ENCODE measurements at places on chromosomes 5 and 9.
A peak's percentile ranks its signal among the peaks of the same experiment; 100 is the strongest.

GRCh38 chr5:68252673-68253623 is 37.4 kb downstream of the PIK3R1 start:
- DNase-seq, result peak; percentile 39

DNA sequence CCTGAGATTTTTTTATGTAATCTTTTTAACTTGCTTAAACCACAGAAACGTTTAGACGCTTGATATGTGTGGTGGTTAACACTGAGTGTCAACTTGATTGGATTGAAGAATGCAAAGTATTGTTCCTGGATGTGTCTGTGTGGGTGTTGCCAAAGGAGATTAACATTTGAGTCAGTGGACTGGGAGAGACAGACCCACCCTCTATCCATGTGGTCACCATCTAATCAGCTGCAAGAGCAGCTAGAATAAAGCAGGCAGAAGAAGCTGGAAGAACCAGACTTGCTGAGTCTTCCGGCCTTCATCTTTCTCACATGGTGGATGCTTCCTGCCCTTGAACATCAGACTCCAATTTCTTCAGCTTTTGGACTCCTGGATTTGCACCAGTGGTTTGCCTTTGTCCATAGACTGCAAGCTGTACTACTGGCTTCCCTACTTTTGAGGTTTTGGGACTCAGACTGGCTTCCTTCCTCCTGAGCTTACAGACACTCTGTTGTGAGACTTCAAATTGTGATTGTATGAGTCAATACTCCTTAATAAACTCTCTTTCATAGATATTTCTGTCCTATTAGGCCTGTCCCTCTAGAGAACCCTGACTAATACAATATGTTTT is 816.0 kb upstream of the CDH9 start:
- DNase-seq, result no peak

DNA sequence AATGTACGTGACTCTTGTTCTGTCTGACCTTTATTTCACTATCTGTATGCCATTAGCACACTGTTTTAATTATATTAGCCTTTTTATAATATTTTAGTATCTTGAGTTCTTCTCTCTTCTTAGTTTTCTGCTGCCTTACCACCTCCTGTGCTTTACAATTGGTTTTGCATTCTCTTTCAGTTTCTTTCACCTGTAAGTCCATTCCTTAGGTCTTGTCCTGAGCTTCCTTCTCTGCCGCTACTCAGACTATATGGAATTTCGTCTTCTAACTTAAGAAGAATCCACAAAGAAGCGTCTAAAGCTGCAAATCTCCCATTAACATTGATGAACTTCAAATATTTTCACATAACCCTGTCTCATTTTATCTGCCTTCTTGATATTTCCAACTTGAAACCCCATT is 642.9 kb downstream of the MAT2B start:
- DNase-seq, result no peak

DNA sequence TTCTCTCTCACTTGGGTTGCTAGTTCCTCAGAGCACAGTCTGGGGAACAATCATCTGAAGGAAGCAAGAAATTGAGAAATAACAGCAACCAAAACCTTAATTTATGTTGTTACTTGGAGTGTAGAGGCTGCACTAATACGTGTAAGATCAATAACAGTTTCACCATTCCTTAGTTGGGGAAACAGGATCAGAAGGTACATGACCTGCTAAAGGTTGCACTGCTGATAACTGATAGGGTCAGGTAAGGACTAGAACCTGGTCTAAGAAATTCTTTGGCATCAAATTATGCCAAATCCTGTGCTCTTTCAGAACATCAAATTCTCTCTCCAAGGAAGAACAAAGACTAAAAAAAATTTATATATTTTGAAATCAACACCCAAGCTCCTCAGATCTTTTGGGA is 278.6 kb upstream of the C9orf72 start:
- no peak for DNase-seq

GRCh38 chr9:97710356-97711222 is 13.4 kb upstream of the XPA start:
- peak; percentile 76 for DNase-seq

- no peak for DNase-seq
These were observed 13.0 kb downstream of the C1QTNF3 start for GRCh38 chr5:34030048-34030447.

DNA sequence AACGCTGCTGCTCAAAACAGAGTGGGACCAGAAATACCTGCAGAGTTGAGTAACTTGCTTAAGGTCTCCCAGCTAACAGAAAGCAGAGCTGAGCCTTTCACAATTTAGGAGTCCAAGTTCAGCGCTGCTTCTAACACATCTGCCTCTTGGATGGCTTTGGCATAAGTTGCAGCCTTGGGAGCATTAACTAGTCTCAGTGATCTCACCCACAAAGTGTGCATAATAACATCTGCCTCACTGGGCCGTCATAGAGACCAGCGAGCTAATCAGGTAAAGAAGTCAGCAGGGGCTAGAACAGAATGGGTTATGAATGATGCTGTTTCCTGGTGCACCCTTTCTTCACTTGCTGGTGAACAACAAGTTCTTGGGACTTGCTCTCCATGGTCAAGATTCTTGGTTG is 36.5 kb downstream of the WWC1 start:
- no peak for DNase-seq

GRCh38 chr9:137685741-137686420 is 67.1 kb downstream of the EHMT1 start:
- no peak for DNase-seq

- DNase-seq, result no peak
These were observed 45.0 kb upstream of the PHF2 start for GRCh38 chr9:93531374-93531773.

GRCh38 chr5:158698768-158699284 is 400.9 kb downstream of the EBF1 start:
- DNase-seq, result no peak

GRCh38 chr5:118863345-118863744 is 125.0 kb downstream of the DTWD2 start:
- DNase-seq, result no peak

GRCh38 chr5:177370488-177371119 is 12.9 kb downstream of the RGS14 start:
- no peak for DNase-seq

GRCh38 chr5:54905246-54905795 is 80.1 kb downstream of the ESM1 start:
- no peak for DNase-seq

DNA sequence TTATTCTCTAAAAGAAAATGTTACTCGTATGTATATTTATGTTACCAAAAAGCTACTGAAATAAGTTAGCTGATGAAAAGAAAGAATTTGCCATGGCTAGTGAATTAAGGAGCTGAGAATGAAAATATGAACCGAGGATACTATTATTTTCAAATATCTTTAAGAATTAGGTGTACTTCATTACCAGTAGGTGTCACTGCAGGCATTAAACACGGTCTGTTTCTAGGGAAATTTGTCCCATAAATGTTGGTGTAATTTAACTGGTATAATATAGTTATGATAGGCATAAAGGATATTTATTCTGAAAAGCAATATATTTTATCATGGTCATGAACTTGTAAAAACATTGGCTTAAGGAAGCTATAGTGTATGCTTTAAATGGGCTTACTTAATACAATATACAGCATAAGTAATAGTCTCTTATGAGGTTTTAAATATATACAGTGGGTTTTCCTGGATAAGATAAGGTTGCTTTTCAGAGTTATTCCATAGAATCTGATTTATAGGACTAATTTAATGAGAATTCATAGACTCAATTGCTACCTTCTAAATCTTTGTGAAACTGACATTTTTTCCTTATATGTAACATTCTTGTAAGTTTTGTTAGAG is 72.4 kb upstream of the MPDZ start:
- peak; percentile 67 for DNase-seq

GRCh38 chr9:124272118-124272517 is 14.4 kb downstream of the NEK6 start:
- DNase-seq, result no peak

DNA sequence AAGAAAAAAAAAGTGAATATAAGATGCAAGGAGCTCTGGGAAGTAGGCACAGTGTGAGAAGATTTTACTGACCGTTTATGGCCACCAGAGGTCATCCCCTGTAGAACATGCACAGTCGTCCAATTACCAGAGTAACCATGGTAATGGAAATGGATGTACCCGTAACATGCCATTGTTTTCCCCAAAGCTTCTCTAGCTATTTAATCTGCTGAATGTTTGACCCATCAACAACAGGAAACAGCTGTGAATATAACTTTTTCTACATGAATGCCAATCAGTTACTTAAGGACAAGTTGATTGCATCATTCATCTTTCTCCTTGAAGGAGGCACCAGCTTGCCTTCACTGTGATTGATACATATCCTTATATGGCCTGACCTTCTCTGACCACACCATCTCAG is 1967.0 kb upstream of the CDH9 start:
- no peak for DNase-seq

GRCh38 chr5:170148430-170149205 is 42.9 kb downstream of the FOXI1 start:
- no peak for DNase-seq

DNA sequence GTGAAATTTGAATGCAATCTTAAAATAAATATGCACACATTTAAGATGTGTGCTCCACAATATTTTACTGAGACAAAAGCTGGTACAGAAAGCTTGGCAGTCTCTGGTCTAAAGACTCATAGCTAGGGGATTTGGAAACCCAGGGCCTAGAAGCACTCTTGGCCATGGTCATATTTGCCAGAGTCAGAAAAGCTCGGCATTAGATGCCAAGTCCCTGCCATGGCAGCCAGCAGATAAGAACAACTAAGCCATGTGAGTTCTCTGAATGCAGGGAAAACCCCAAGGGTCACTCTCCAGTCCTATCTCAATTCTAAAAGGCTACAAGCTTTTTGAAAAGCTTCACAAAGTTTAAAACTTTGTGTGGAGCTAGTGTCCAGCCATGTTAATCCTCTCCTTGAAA is 119.5 kb downstream of the FAM114A2 start:
- no peak for DNase-seq

DNA sequence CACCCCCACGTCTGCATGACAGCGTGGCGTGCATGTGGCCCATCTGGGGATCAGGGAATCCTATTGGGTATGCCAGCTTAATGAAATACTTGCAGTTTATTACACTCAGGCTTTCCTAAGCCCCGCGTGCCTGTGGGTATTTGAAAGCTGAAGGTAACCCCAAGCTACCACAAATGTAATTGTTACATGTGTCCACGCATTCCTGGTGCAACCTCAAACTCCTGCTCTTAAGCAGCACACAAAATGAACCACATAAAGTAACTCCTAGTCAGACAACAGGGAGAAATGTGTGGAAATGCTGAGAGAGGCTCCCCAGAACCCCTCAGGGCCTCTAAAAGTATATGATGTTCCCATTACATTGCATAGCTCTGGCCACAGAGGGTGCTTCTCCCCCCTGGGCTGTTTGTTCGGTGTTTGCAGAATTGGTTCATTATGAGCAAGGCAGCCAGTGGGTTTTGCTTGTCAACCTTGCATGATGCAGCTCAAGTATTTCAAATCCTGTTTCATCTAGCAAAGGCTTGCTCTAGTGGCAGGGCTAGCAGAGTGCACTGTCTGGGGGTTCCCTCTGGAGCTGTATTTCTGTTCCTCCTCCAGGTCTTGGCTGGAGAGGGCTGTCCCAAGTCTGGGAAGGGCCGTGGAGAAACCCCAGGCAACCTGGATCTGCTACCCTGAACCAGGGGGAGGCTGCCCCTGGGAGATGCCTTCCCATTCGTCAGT is 1.8 kb upstream of the DCANP1 start:
- DNase-seq, result no peak

DNA sequence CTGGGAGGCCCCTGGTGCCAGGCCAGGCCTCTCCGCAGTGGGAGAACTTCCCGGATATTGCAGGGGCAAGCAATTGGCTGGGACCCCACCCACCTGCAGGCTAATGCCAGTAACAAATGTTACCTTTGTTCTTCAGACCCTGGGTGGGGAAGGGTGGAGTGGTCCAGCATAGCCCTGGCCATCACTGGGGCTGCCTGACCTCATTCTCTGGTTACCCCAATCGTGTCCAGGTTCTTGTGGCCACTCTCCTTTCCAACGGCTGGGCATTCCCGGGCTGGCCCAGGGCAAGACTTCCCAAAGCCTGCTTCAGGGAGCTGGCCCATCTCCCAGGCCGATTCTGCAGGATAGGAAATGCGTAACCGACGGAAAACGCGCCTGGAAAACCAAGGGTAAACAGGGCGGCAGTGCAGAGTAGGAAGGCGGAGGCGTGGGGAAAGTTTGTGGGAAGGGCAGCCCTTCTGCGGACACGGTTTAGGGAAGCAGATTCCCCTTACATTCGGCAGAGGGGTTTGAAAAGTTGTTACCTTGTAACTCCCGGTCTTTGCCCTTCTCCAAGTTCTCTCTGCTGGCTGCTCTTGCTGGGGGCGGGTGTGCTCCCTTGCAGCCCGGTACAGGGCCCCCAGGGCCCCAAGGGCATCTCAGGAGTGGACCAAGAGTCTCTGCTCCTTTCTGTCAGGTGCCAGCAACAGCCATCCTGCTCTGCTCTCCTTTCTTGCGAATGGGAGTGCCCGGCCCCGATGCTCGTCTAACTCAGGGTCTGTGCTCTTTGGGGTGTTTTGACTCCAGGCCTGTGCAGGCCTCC is 3.5 kb downstream of the NRARP start:
- no peak for DNase-seq

DNA sequence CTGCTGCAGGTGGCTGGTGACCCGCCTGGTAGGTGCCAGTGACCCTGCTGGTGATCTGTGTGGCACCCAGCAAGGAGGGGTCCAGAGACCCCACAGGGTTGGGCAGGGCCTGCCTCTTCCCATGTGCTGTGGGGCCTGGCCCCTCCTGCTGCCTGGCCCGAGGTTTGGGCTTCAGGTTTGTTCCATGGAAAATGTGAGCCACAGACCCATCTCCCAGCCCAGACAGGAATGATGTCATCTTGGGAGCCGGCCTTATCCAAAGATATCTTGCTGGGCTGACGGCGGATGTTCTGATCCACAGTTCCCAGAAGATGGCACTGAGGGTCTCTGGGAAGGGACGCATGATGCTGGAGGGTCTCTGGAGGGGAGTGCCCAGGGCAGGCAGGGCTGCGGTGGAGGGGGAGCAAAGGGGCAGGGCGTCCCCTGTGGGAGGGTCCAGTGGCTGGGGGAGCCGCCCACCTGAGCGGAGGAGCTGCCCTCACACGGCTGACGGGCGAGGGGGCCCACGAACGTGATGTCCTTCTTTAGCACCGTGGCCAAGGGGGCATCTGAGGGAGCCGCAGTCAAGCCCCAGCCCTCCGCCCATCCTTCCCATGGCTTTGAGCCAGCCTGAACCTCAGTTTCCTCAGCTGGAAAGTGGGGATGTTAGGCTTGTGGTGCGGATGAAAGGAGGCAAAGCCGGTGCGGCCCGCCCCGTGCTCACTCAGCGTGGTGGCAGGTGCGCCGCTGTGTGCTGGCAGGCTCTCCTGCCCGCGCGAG is 68.1 kb downstream of the COL5A1 start:
- DNase-seq, result no peak

- DNase-seq, result no peak
These were observed 24.7 kb upstream of the TMEM171 start for GRCh38 chr5:73095564-73096238.

GRCh38 chr5:180213657-180214207 is 4.7 kb upstream of the RASGEF1C start:
- DNase-seq, result no peak

- DNase-seq, result no peak
These were observed 11.1 kb downstream of the CCDC187 start for GRCh38 chr9:136292591-136293448.

DNA sequence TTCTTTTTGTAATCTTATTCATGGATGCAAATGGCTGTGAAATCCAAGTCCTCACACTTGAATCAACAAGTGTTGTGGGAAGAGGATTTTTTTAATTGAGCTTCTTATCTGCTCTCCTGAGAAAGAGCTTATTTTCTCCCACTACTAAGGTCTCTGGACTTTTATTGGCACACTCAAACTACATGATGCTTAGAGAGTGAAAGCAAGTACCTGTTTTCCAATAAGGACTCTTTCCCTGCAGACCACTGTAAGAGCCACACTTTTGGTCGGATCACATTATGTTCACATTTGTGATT is 546.4 kb upstream of the ARRDC3 start:
- DNase-seq, result no peak
